ENCODE measurements at places on chromosomes 1 and 21. TPM values are rescaled to one million over a fixed set of nuclear protein-coding genes. Genes with fewer than 3 reads are reported as not detected.

RBBP5 gene
- total RNA-seq = 15.2 TPM

DIO1 gene
- not detected for total RNA-seq

MRPS15 gene
- total RNA-seq = 63.3 TPM

FMO1 gene
- 0.67 TPM for total RNA-seq

UMODL1 gene
- total RNA-seq = not detected

PPIE gene
- total RNA-seq = 55.6 TPM

OR2T35 gene
- total RNA-seq = not detected

PDE9A gene
- total RNA-seq = 1.4 TPM

MIGA1 gene
- total RNA-seq = 19.7 TPM

SFN gene
- total RNA-seq = 2,555 TPM

FNDC5 gene
- total RNA-seq = not detected

S100A1 gene
- total RNA-seq = not detected

OR2L5 gene
- 0.27 TPM for total RNA-seq

Measured in mammary epithelial cell (primary cell).